Suppressor macrophage treated with lipopolysaccharide for 4 hours (primary cell): ENCODE measurements at places on chromosomes 6 and 20.

- no peak for DNase-seq
Measured at GRCh38 chr20:51350941-51351631, 191.4 kb downstream of the NFATC2 start.

DNA sequence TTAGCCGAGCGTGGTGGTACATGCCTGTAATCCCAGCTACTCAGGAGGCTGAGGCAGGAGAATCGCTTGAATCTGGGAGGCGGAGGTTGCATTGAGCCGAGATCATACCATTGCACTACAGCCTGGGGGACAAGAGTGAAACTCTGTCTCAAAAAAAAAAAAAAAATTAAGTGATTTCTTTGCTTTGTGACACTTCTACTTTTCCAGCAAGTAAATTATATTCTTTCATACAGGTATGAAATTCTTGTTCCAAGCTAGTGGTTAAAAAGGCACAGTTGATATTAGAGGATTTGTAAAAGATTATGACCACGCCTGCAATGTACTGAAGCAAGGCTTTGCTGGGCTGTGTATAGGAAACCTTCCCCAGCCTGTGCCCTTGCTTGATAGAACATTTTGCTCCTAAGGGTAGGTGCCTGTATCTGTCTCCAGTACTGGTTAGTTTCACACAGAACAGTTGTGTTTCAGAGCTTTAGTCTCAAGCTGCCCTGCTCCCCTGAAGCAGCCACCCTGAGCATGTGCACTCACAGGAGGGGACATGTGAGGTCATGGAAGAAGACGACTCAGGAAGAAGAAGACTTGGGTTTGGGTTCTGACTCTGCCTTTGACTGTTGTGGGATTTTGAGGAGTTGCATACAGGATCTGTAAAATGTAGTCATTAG lies 10.2 kb downstream of the PTPN1 start:
- DNase-seq, result no peak

DNA sequence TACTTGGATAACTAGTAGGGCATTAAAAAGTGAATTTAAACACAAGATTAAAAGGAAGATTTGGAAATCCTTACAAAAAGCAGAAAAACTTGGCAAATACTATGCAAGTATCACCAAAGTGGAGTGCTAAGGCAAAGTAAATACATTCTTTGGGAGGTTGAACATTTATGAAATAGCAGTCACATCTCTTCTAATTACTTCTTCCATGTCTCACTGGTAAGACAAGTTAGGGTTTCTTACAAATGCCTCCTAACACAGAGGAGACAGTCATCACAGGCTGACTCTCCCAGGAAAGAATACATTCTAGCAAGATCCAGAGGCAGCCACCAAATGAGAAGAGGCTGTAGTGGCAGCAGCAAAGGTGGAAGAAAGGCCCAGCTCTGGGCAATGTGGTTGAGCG lies 298.2 kb downstream of the BTBD9 start:
- no peak for DNase-seq

GRCh38 chr20:47352332-47353238 lies 3.9 kb downstream of the ZMYND8 start:
- DNase-seq, result no peak

GRCh38 chr6:36387440-36388303 lies at the start of gene ETV7:
Gene ETV7 (minus strand): TSS chr6:36387669. CDS start chr6:36387541, 128 bp downstream.
- peak; percentile 94 for DNase-seq

DNA sequence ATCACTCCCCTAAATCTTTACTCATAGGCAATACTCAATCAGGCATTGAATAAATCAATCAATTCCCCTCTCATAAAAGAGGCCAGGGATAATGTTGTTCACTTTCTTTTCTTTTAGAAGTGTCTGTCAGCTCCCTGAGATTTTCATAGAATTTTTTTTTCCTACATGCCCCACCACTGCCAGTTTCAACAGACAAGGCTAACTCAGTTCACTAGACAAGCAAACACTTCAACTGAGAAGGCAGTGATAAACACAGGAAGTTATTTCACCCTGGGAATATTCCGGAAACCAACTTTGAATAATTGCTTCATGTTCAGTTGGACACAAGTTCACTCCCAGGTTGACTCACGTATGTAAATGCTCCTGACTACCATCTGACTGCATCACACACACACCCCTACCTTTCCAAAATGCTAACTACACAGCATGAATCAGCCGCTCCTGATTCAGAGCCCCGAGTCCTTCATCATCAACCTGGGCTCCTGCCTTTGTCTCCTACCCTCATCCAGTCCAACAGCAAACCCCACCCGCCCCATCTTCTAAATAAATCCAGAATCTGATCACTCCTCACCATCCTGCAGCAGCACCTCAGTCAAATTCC lies 143.9 kb downstream of the BCAS1 start:
- peak; percentile 88 for DNase-seq
